Sigmoid colon (tissue), 7 donors: ENCODE measurements at places on chromosomes 13 and 19. TPM values are rescaled to one million over a fixed set of nuclear protein-coding genes. Genes with fewer than 3 reads are reported as not detected.
A peak's percentile ranks its signal among the peaks of the same experiment; 100 is the strongest.

RGL3 gene
- 1.8 TPM for total RNA-seq

LYPD3 gene
- not detected for total RNA-seq

AKT2 gene
- 57.4 TPM for total RNA-seq

SLC25A23 gene
- 87.8 TPM for total RNA-seq

SLC8A2 gene
- 5.9 TPM for total RNA-seq

NLRP5 gene
- not detected for total RNA-seq

- H3K36me3 ChIP-seq, result peaks cover 17% of the 10 kb centered on the region
- DNase-seq, result peak; percentile 50
- no peak overlapping the region for H3K4me3 ChIP-seq
- H3K4me1 ChIP-seq, result no peaks in the 10 kb centered on the region
- peak overlapping the region; percentile 91 for H3K27ac ChIP-seq
These were observed 56.5 kb downstream of the KLF2 start for GRCh38 chr19:16380943-16381755.

GRCh38 chr19:56986386-56986785 is 133.4 kb upstream of the USP29 start:
- H3K4me3 ChIP-seq, result no peak overlapping the region
- DNase-seq, result no peak
- no peaks in the 10 kb centered on the region for H3K36me3 ChIP-seq
- H3K27ac ChIP-seq, result no peak overlapping the region

DNA sequence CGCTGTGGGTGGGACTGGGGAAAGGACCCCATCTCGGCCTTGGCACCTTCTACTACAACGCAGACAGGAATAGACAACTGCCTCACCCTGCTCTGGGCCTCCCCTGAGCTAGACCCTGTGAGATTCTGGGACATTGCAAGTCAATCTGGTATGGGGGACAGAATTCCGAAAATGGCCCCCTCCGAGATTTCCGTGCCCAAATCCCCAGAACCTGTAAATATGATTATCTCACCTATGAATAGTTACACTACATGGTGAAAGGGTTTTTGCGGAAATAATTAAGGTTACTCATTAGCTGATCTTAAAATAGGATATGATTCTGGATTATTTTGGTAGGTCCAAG is 618 bp upstream of the ZBTB45 start:
- peaks cover 37% of the 10 kb centered on the region for H3K4me1 ChIP-seq
- H3K4me3 ChIP-seq, result peak overlapping the region; percentile 75
- H3K36me3 ChIP-seq, result peaks cover 13% of the 10 kb centered on the region
- peak; percentile 62 for DNase-seq
- H3K27me3 ChIP-seq, result no peaks in the 10 kb centered on the region

- no peak overlapping the region for H3K4me3 ChIP-seq
- DNase-seq, result no peak
- no peak overlapping the region for H3K27ac ChIP-seq
- no peaks in the 10 kb centered on the region for H3K27me3 ChIP-seq
- peaks cover 9% of the 10 kb centered on the region for H3K36me3 ChIP-seq
- peaks cover 34% of the 10 kb centered on the region for H3K4me1 ChIP-seq
These were observed 15.5 kb upstream of the ISYNA1 start for GRCh38 chr19:18453269-18454024.

- H3K36me3 ChIP-seq, result no peaks in the 10 kb centered on the region
- H3K27me3 ChIP-seq, result no peaks in the 10 kb centered on the region
- no peak for DNase-seq
- H3K27ac ChIP-seq, result no peak overlapping the region
- no peaks in the 10 kb centered on the region for H3K4me1 ChIP-seq
These were observed 1048.4 kb downstream of the SLITRK1 start for GRCh38 chr13:82833923-82834322.

- H3K4me3 ChIP-seq, result no peak overlapping the region
- H3K36me3 ChIP-seq, result no peaks in the 10 kb centered on the region
- H3K27me3 ChIP-seq, result no peaks in the 10 kb centered on the region
- no peak overlapping the region for H3K27ac ChIP-seq
- no peak for DNase-seq
These were observed 8.7 kb downstream of the LRCH1 start for GRCh38 chr13:46561691-46562090.

DNA sequence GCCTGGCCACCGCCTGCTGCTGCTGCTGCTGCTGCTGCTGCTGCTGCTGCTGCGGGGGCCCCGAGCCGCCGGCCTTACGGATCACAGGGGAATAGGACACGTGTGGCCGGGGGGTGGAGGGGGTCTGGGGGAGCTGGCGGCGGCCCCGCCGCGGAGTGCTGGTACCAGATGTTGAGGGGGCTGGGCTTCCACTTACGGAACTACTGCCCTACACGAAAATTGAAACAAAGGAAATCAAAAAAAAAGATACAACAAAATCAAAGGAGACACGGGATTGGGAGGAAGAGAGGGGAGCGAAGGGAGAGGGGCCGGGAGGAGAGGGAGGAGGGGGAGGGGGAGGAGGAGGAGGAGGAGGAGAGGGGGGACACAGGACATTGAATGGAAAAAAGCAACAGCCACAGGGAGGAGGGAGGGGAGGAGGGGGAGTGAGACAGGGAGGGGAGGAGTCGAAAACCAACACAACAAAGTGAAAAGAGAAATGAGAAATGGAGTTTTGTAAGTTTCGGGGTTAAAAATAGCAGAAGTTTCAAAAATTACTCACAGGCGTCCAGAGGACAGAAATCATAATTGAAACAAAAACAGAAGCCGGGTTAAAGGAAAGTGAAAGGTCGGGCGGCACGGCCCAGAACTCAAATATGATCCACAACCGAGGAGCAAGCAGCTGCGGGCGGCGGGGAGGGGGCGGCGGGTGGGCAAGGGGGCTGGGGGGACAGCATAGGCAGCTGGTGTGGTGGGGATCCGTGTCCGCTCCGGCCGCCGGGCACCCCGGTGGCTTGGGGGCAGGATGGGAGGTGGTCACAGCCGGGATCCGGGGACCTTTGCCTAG is 57.8 kb downstream of the IER2 start:
- H3K27ac ChIP-seq, result peak overlapping the region; percentile 53
- peaks cover 15% of the 10 kb centered on the region for H3K4me1 ChIP-seq
- no peaks in the 10 kb centered on the region for H3K36me3 ChIP-seq
- DNase-seq, result peak; percentile 74

- H3K27ac ChIP-seq, result no peak overlapping the region
- H3K36me3 ChIP-seq, result no peaks in the 10 kb centered on the region
- no peaks in the 10 kb centered on the region for H3K4me1 ChIP-seq
- H3K4me3 ChIP-seq, result no peak overlapping the region
These were observed 52.0 kb downstream of the DPF1 start for GRCh38 chr19:38172001-38172400.

- no peaks in the 10 kb centered on the region for H3K27me3 ChIP-seq
- no peak overlapping the region for H3K4me3 ChIP-seq
- peak; percentile 61 for DNase-seq
- H3K27ac ChIP-seq, result peak overlapping the region; percentile 12
- H3K4me1 ChIP-seq, result no peaks in the 10 kb centered on the region
- peaks cover 29% of the 10 kb centered on the region for H3K36me3 ChIP-seq
These were observed 5.3 kb upstream of the CD79A start for GRCh38 chr19:41871573-41872383.

DNA sequence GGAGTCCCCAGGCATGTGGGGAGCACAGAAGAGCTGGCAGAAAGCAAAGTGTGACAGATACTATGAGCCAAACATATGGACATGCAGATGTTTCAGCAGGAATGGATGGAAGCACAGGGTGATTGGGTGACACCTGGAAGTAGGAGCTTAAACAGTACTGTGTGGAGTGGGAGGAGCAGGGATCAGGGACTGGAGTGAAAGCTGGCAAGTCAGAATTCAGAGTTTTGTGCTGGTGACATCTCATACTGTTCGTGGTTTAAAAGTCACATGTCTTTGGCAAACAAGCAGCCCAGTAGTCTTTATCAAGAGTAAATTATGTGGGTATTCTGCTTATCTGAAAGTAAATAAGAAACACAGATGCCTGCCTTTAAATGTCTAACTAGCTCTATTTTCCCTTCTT is 408.2 kb downstream of the COG6 start:
- H3K4me1 ChIP-seq, result peaks cover 6% of the 10 kb centered on the region
- no peaks in the 10 kb centered on the region for H3K27me3 ChIP-seq
- no peak for DNase-seq
- H3K4me3 ChIP-seq, result no peak overlapping the region
- no peaks in the 10 kb centered on the region for H3K36me3 ChIP-seq

- no peaks in the 10 kb centered on the region for H3K27me3 ChIP-seq
- H3K27ac ChIP-seq, result no peak overlapping the region
- no peak overlapping the region for H3K4me3 ChIP-seq
- H3K36me3 ChIP-seq, result no peaks in the 10 kb centered on the region
- DNase-seq, result no peak
These were observed 26.4 kb upstream of the HNRNPA1L2 start for GRCh38 chr13:52615812-52616211.

GRCh38 chr13:40132249-40132648 is 476.8 kb downstream of the COG6 start:
- H3K27ac ChIP-seq, result no peak overlapping the region
- no peaks in the 10 kb centered on the region for H3K27me3 ChIP-seq
- H3K4me1 ChIP-seq, result no peaks in the 10 kb centered on the region
- no peak overlapping the region for H3K4me3 ChIP-seq
- no peaks in the 10 kb centered on the region for H3K36me3 ChIP-seq
- no peak for DNase-seq

DNA sequence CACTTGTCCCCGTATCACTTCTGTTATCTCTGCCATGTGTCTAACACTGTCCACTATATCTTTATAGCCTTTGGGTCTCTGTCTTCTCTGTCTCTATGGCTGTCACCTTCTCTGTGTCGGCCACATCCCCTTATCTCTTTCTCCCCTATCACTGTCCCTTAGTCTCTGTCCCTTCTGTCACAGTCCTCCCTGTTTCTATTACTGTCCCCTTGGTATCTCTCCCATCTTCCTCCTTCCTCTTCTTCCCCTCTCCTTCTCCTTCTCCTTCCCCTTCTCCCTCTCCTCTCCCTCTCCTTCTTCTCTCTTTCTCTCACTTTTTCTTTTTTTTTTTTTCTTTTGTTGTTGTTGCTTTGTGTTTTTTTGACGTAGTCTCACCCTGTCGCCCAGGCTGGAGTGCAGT is 34.7 kb upstream of the LRRC4B start:
- H3K4me3 ChIP-seq, result no peak overlapping the region
- no peak overlapping the region for H3K27ac ChIP-seq
- DNase-seq, result no peak
- no peaks in the 10 kb centered on the region for H3K36me3 ChIP-seq
- H3K27me3 ChIP-seq, result peaks cover 60% of the 10 kb centered on the region

DNA sequence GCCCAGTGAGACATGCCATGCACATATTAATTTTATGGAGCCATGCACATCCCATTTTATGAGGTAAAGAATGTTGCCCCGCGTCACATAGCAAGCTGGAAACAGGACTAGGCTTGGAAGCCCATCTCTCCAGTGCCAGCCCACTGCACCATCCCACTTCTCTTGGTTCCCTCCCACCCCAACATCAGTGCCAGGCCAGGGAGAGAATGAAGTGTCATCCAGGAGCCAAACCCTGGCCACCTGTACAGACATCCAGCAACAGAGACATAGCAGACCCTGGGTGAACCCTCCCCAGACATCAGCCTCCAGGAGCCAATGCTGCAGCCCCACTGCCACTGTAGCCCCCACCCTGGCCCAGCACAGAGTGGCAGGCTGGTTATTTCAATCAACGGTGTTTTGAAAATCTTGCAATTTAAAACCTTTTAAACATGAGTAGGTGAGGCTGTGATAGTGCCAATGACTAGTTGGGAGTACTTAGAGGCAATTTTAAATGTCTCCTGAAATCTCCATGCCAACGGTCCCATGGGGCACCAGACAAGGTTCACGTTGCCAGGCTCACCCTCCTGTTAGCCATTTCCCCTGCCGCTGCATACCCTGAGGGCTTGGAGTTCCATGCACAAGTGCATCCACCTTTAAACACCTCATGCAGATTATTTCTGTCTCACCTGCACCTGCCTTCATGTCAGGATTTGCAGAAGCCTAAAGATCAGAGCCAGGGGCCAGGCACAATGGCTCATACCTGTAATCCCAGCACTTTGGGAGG is 34.7 kb downstream of the VSTM2B start:
- H3K36me3 ChIP-seq, result no peaks in the 10 kb centered on the region
- H3K27ac ChIP-seq, result no peak overlapping the region
- no peaks in the 10 kb centered on the region for H3K4me1 ChIP-seq
- DNase-seq, result no peak

DNA sequence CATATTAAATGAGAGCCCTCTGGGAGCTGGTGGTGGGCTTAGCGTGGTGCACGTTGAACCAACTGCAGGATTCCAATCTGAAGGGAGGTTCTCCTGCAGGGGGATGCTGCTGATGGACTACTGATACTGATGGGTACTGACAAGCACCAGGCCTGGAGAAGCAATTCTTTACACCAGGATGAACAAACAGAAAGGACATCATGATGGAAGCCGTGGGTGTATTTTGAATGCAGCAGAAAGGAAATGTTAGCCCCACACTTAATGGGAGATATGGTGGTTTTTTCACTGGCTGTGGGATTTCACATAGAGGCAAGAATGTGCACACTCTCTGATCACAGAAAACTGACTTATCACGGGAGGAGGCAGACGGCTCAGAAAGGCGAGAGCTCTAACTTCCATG is 299.7 kb downstream of the TEX29 start:
- no peak overlapping the region for H3K4me3 ChIP-seq
- H3K36me3 ChIP-seq, result no peaks in the 10 kb centered on the region
- H3K27me3 ChIP-seq, result peaks cover 18% of the 10 kb centered on the region

GRCh38 chr19:7743425-7743841 is 3.9 kb downstream of the CD209 start:
- no peaks in the 10 kb centered on the region for H3K27me3 ChIP-seq
- DNase-seq, result peak; percentile 36
- no peak overlapping the region for H3K27ac ChIP-seq
- no peaks in the 10 kb centered on the region for H3K36me3 ChIP-seq
- no peaks in the 10 kb centered on the region for H3K4me1 ChIP-seq

DNA sequence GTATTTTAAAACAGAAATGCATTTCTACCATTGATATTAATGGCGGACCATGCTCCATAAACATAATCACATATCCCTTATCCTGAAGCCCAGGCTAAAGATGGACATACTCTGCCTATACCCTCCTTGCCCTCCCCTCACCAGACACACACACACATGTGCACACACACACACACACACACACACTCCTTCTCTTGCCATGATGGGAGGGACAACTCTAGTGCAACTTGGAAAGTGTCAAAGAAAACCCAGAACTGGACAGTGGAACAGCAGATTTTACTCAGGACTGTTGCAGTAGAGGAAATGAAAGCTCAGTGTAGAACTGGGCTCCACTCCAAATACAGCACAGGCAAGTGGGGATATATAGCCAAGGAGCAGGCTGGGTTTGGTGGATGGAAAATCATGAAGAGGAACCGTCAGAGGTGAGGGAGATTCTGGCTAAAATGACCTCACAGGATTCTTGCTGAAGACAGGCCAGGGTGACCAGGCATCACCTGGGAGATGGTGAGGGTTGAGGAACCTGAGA is 40.8 kb downstream of the TNFRSF19 start:
- H3K27me3 ChIP-seq, result no peaks in the 10 kb centered on the region
- no peaks in the 10 kb centered on the region for H3K36me3 ChIP-seq
- H3K4me3 ChIP-seq, result no peak overlapping the region
- peaks cover 22% of the 10 kb centered on the region for H3K4me1 ChIP-seq
